Aorta (tissue), 5 donors: ENCODE measurements at places on chromosomes 7 and 10. TPM values are rescaled to one million over a fixed set of nuclear protein-coding genes. Genes with fewer than 3 reads are reported as not detected.

GRCh38 chr7:132614428-132615318, 38.4 kb upstream of the PLXNA4 start:
- peak; percentile 77 for DNase-seq
- H3K27ac ChIP-seq = no peak overlapping the region
- H3K4me3 ChIP-seq = no peak overlapping the region
- no peaks in the 10 kb centered on the region for H3K27me3 ChIP-seq

DNA sequence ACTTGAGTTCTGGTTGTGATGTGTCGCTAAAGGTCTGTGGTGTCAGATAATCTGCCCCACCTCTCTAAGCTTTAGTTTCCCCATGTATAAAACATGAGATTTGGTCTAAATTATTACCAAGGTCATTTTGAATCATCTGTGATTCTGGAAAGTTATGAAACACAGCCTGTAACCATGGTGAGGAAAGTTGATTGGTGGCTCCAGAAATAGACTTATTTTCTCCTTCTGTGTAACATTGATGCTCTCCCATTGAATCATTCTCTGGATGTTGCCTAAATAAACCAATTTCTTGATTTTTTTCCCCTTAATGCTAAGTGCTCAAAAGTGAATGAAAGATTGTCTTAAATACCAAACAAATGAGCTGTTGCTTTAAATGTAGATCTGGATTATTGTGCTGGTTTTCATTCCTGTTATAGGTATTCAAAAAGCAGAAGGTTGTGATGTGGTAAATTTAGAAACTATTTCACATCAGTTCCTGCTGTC, 30.0 kb upstream of the PCGF5 start:
- peak overlapping the region; percentile 67 for H3K27ac ChIP-seq
- no peak for DNase-seq
- H3K27me3 ChIP-seq = no peaks in the 10 kb centered on the region
- peaks cover 14% of the 10 kb centered on the region for H3K4me1 ChIP-seq

DNA sequence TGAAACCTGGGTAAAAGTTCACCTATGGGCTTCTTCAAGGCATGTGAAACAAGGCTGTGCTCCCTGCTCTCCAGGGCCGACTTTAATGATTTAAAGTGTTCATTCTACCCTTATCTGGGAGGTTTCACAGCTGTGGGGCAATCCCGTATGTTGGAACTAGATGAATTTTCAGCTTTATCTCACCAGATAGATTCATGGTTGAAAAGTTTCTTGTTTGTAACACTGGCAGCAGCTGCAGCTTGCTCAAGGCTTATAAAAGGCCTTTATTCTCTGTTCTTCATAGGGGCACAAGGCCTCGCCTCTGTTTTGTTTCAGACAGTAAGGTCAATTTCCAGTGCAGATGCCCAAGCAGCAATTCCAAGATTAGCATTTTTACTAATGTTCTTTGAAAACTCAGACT, 70.4 kb upstream of the DNAJB12 start:
- no peaks in the 10 kb centered on the region for H3K27me3 ChIP-seq
- H3K4me1 ChIP-seq = no peaks in the 10 kb centered on the region
- no peak overlapping the region for H3K4me3 ChIP-seq
- no peaks in the 10 kb centered on the region for H3K36me3 ChIP-seq
- H3K27ac ChIP-seq = no peak overlapping the region

GRCh38 chr10:124032971-124033886, 60.2 kb downstream of the CHST15 start:
- H3K27me3 ChIP-seq = no peaks in the 10 kb centered on the region
- H3K27ac ChIP-seq = no peak overlapping the region
- no peaks in the 10 kb centered on the region for H3K4me1 ChIP-seq
- no peaks in the 10 kb centered on the region for H3K36me3 ChIP-seq

DNA sequence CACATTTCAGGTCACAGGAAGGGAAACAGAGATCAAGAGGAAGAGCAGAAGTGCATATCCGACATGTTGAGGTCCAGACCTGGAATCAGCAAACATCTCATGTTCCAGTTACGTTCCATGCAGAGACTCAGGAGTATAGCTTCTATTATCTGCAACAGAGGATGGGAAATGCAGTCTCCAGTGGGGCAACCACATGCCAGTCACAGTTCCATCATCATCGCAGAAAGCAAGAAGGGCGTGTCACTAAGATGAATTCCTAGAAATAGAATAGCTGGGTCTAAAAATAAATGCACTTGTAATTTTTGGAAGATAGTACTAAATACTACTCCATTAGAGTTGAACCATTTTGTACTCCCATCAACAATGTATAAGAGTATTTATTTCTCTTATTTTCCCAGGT, 133.2 kb upstream of the MDFIC start:
- H3K4me1 ChIP-seq = peaks cover 4% of the 10 kb centered on the region
- H3K27ac ChIP-seq = no peak overlapping the region
- no peaks in the 10 kb centered on the region for H3K36me3 ChIP-seq

GRCh38 chr10:31072451-31072850, 40.8 kb upstream of the ZNF438 start:
- no peak overlapping the region for H3K4me3 ChIP-seq
- H3K4me1 ChIP-seq = peaks cover 14% of the 10 kb centered on the region
- H3K27me3 ChIP-seq = no peaks in the 10 kb centered on the region

DNA sequence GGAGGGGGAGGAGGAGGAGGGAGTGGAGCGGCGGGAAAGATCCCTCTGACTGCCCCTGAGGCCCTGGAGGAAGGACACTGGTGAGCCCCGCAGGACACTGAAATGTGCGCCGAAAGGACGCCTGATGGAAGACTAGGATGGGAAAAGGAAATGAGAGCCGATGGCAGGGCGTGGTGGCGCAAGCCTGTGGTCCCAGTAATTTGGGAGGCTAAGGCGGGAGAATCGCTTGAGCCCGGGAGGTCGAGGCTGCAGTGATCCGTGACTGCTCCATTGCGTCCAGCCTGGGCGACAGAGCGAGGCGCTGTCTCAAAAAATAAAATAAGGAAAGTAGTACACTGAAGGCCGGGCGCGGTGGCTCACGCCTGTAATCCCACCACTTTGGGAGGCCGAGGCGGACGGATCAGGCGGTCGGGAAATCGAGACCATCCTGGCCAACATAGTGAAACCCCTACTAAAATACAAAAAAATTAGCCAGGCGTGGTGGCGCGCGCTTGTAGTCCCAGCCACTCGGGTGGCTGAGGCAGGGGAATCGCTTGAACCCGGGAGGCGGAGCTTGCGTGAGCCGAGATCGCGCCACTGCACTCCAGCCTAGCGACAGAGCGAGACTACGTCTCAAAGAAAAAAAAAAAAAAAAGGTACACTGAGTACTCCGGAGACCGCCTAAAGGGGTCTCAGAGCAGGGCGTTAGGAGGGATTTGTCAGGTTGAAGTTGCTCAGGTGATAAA, 561 bp upstream of the HNRNPF start:
- H3K36me3 ChIP-seq = no peaks in the 10 kb centered on the region
- DNase-seq = peak; percentile 71
- peak overlapping the region; percentile 30 for H3K4me3 ChIP-seq
- no peaks in the 10 kb centered on the region for H3K27me3 ChIP-seq
- no peaks in the 10 kb centered on the region for H3K4me1 ChIP-seq
- H3K27ac ChIP-seq = peak overlapping the region; percentile 82

The REEP3 gene
- 57.7 TPM for total RNA-seq
